ENCODE measurements at places on chromosomes 13 and 19.
A peak's percentile ranks its signal among the peaks of the same experiment; 100 is the strongest.

DNA sequence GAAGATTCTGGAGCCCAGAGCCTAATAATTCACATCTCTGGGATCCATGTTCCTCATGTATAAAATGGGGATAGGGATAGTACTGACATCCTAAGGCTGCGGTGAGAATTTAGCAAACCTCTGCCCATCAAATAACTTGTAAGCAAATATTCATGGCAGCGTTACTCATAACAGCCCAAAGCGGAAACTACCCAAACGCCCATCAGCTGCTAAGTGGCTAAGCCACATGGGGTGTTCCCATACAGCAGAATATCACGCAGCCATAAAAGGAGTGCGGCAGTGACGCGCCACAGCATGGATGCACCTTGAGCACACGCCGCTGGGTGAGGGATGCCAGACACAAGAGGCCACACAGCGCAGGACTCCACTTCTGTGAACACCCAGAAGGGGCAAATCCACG is 19.7 kb downstream of the VRK3 start:
- no peak for DNase-seq

DNA sequence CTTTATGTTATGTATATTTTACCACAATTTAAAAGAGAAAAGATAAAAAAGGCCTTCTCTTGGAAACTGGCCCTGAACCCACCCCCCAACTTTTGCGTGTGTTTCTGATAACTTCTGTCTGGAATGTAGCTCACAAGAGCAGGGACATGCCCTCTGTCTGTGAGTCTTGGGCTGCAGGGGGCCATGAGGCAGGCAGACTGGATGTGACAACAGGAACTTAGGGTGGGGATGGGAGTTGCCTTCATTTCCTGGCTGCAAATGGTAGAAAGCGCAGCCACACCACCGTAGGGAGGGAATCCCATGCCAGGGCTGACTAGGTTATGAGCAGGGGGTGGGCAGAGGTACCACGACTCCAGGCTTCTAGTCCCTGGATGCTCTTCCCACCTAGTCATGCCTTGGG is 21.9 kb downstream of the CILP2 start:
- DNase-seq = no peak

GRCh38 chr13:113739527-113740285 is 19.3 kb upstream of the TMEM255B start:
- no peak for DNase-seq

DNA sequence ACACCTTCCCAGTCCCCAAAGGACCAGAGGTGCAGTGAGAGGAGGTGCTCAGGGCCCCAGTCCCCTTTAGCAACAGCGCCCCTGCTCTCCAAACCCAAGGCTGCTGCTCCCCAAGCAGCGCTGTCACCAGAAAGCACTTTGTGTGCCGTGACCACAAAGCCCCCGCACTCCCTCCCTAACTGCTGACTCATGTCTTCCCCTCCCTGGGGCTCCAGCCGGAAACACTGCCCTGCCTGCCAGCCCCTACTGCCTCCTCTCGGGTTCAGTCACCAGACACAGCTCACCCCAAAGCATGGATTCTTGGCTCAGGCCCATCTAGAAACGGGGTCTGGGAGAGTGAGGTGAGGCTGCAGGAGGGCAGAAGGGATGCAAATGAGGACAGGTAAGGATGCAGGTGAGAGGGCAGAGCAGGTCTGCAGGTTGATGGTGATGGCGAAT is 4.9 kb upstream of the TNFSF14 start:
- peak; percentile 47 for DNase-seq

- no peak for DNase-seq
These were observed 230.8 kb downstream of the TSHZ3 start for GRCh38 chr19:31118287-31118955.

All from HFFc6 (cell line).